Activated B cell treated with CpG ODN at 0.5 μM for 24 hours (primary cell): ENCODE measurements at places on chromosomes 13 and 19. TPM values are rescaled to one million over a fixed set of nuclear protein-coding genes. Genes with fewer than 3 reads are reported as not detected.

DNA sequence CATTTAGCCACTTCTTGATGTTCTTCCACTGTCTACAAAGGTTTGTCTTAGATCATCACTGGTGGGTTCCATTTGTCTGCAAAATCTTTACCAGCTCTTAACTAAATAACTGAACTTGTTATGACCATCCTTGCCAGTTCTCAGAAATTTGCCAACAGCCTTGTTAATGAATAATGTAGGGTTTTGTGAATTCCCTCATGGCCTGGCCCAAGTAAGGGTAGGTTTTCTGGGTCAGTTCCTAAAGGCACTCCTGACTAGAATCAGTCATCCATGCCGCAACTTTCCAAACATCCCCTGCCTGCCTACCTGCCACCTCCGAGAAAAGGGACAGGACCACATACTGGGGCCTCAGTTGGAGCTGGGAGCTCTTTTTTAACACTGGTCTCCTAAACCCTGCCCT, 4.0 kb downstream of the COL4A1 start:
- no peak for DNase-seq

GRCh38 chr13:42328672-42329071, 56.7 kb downstream of the AKAP11 start:
- no peak for DNase-seq

The TEX26 gene
- not detected in 2 replicates for total RNA-seq

The ZNF439 gene
- total RNA-seq = 19.9 and 22.8 TPM in 2 replicates

- DNase-seq = peak; percentile 59
Observed at GRCh38 chr19:58559275-58560006, 1.0 kb upstream of the UBE2M start.
